Activated T-cell treated with anti-CD3 and anti-CD28 coated beads, Interleukin-2, amount 50 U/mL, for 72 hours (primary cell): ENCODE measurements at places on chromosomes 2 and 18. TPM values are rescaled to one million over a fixed set of nuclear protein-coding genes. Genes with fewer than 3 reads are reported as not detected.

SFTPB gene
- not detected for total RNA-seq

IL36G gene
- not detected for total RNA-seq

PLB1 gene
- total RNA-seq = 0.72 TPM

FHOD3 gene
- total RNA-seq = not detected

CMPK2 gene
- 10.6 TPM for total RNA-seq

- no peak for DNase-seq
These were observed 1.1 kb downstream of the LRATD1 start for GRCh38 chr2:14633461-14634181.

DNA sequence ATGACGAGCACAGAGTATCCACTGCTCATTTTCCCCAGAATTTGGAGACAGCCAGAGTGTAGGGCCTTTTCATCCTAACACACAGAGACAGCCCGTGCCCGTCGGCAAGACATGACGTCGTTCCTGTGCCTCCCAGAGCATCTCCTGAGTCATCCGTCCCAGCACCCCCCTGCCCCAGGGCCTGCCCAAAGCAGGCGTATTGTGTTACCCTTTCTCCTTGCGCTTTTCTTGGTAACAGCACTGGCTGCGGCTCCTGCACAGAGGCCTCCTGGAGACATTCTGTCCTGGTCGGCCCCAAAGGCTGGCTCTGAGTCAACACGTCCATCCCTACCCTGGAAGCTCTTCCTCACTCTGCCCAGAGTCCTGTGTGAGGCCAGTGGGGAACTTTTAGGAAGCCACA, 217.1 kb downstream of the KLHL29 start:
- no peak for DNase-seq

DNA sequence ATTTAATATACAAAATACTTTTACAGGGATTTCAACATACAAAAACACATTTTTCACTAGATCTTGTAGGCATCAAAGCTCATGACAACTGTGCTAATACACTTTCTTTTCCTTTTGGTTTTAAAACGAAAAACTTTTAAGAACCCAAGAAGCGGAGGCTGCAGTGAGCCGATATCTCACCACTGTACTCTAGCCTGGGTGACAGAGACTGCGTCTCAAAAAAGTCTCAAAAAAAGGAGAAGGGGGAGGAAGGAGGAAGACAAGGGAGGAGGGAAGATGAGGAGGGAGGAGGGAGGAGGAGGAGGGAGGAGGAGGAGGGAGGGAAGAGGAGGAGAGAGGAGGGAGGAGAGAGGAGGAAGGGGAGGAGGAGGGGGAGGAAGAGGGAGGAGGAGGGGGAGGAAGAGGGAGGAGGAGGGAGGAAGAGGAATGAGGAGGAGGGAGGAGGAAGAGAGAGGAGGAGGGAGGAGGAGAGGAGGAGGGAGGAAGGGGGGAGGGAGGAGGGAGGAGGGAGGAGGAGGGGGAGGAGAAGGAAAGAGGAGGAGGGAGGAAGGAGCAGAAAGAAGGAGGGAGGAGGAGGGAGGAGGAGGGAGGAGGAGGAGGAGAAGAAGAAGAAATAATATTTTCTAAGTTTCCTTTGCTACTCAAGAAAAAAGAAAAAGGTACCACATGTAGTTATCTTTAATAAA, 13.8 kb downstream of the ROCK2 start:
- DNase-seq = no peak

DNA sequence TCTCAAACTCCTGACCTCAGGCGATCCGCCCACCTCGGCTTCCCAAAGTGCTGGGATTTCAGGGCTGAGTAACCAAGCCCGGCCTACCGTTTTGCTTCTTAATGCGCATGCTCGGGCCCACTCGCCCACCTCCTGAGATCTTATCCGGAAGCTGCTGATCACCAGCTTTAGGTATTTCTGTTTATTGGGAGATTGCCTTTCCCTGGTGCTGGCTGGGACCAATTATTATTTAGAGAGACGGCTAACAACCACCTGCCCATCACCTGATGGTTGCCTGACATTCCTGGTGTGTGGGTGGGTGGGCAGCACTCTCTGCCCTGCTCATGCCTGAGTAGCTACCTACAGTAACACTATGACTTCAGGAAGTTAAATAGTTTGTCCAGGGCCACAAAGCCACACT, 56.3 kb upstream of the ZNF532 start:
- no peak for DNase-seq

GRCh38 chr2:70991742-70992141, 2.9 kb downstream of the TEX261 start:
- DNase-seq = no peak

DNA sequence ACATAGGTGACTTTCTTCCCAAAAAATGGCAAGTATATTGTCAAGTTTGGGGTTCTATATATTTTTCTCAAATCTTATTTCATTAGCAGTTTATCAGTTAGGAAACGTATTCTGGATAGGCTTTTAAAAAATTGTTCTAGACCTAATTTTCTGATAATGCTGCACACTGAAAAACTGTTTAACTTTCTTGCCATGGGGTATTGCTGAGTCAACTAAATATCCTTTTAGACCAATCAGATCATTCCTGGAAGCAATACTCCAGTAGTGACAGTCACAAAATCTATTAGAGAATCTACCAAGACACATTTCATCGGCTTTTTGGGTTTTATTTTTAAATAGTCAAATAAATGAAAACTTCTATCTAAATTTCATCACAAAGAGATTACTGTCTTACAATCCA, 440.6 kb downstream of the LRRTM4 start:
- DNase-seq = no peak

- peak; percentile 29 for DNase-seq
These were observed 22.2 kb downstream of the PDIA6 start for GRCh38 chr2:10790228-10790973.

DNA sequence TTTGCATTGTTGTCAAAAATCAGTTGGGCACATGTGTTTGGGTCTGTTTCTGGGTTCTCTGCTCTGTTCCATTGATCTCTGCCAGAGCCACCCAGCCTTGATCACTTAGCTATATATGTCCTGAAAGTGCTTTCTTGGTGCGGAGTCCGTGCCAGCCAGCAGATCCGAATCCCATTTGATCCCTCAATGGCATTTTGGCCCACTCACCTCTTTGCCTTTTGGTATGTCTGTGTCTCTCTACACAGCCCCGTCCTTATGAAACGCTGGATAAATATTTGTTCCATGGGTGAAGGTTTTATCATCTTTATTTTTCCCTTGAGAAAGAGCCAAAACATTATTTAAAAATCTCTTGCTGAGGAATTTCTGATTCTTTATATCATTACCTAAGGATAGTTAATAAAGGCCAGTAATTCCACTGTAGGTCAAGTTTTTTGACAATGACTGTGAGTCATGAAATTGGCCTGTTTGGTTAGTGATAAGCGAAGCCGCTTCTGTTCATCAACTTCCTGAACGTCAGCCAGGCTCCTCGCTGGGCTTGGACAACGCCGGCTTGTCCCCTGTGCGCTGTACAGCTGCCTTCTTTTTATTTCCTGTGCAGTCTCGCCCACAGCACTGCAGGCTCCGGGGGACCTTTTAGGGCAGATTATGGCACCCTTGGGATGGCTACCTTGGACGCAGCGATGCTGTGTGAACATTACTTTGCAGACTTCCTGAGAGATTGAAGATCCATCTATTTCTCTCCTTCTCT, 24.9 kb downstream of the MTCL1 start:
- no peak for DNase-seq

DNA sequence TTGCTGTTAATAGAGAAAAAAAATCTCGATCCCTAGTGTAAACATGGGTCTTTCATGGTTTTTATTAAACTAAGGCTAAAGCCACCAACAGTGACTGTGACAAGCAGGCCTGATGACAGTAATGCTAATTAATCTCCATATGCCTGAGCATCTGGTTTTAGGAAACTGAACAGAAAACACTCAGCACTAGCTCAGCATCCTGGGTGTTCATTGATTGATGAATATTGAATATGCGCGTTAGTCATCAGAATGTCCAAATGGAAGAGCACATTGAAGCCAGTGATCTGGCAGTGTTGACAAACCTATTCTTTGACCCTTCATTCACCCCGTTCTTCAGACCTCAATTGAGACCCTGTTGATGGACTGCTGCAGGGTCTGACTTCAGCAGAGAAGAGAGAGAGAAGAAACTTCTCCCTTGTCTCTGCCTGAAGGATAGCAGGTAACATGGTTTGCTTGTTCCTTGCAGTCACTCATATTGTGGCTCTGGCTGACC, 283.8 kb downstream of the RDH14 start:
- no peak for DNase-seq

GRCh38 chr2:64632835-64633819, 20.6 kb downstream of the SERTAD2 start:
- DNase-seq = no peak

- DNase-seq = no peak
These were observed 84.2 kb downstream of the MALT1 start for GRCh38 chr18:58755304-58756010.

DNA sequence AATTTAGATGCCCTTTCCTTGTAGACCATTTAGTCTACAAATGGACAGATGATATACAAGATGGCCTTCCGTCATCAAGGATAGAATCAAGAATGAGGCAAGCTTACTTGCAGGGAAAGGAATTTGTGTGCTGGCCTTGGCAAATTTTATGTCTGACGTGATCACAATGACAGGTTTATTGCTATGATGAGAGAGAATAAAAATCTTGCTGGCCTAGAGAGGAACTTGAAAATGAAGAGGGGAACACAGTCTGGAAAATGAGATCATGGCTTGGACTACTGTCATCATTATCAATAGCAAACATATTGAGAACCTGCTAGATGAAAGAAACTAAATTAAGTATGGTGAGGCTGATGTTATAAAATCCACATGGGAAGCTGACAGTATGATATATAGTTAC, 66.0 kb downstream of the CSRNP3 start:
- no peak for DNase-seq

DNA sequence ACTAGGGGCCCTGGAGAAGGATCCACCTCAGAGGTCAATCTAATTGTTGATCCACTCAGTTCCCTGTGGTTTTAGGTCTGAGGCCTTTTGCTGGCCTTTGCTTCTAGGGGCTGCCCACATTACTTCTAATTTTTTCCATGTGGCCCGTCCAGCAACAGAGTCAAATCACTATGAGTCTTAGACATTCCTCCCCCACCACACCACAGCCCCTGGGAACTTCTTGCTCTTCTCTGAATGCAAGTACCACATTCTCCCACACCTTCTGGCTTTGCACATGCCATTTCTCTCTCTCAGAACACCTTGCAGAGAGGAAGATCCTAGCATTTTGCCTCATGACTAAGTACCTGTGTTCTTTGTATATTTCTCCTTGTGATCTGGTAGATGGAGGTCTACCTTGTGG, 286.9 kb downstream of the SETBP1 start:
- DNase-seq = no peak

- no peak for DNase-seq
These were observed 54.1 kb downstream of the EIPR1 start for GRCh38 chr2:3323360-3324035.

DNA sequence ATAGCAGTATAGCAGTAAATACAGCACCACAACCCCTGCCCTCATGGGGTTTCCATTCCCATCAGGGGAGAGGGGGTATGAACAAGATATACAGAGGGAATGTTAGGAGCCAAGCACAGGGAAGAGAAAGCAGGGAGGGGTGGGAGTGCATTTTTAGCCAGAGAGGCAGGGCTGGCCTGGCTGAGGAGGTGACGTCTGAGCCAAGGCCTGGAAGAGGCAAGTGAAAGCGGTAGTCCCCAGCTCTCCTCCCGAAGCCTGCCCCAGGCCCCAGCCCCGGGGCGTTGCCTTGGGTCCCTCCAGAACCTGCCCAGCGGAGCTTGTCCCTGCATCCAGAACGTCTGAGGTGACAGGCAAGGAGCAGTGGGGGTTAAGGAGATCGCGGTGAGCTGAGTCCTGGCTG, 45.1 kb upstream of the FOSL2 start:
- no peak for DNase-seq
